ENCODE measurements at places on chromosomes 3 and 15.
A peak's percentile ranks its signal among the peaks of the same experiment; 100 is the strongest.

- no peak for DNase-seq
Measured at GRCh38 chr3:184388936-184389230, 9.0 kb downstream of the CHRD start.

DNA sequence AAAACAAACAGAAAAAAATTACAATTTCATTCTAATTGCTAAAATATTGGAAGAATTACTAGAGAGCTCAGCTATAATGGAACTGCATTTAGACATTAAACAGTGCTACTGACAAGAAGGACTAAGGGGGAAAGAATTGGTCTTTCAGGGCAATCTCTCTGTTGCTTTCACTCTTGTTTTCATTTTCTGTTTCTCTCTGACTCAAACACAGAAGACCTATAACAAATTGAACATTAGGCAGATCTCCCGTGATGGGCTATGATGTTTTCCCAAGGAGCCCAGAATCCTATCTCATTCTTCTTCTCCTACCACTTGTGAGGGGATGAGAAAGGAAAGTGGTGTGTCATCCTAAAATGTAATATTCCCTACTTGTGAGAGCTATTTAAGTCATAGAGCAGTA is 358.0 kb upstream of the TGFBR2 start:
- DNase-seq, result no peak

DNA sequence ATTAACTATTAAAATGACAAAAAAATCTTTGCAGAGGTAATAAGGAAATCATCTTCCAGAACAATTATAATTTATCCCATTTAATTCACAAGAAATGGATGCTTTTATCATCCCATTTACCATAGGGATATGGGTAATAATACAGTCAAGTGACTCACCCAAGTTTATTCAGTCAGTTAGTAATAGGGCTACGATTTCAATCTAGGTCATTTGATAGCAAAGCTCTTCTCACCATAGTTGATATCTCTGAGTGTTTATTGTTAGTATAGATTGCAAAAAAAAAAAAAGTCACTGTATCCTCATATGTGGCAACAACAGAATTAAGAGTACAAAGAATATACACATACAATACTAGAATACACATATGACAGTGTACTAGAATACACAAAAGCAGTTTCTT is 797.1 kb downstream of the ROBO1 start:
- no peak for DNase-seq

GRCh38 chr3:107956991-107957900 is 133.6 kb downstream of the CD47 start:
- no peak for DNase-seq

DNA sequence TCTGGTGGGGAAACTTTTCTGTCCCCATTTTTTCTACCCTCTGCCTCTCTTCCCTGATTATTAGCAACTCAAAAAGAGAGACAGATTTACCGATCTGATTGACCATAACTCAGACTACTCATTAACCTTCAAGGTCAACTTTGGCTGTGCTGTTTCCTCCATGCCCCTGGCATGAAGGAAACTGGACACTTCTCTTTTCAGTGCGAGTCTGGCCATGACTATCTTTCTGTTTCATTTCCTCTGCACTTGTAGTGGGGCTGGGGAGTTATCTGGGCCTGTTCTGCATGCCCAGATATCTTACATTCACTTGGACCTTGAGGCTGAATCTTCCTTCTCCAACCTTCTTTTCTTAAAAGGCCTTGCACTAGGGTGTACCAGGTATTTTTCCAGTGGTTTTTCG is 76.9 kb upstream of the SLCO2A1 start:
- no peak for DNase-seq

GRCh38 chr3:64278625-64279024 is 53.4 kb upstream of the PRICKLE2 start:
- no peak for DNase-seq

DNA sequence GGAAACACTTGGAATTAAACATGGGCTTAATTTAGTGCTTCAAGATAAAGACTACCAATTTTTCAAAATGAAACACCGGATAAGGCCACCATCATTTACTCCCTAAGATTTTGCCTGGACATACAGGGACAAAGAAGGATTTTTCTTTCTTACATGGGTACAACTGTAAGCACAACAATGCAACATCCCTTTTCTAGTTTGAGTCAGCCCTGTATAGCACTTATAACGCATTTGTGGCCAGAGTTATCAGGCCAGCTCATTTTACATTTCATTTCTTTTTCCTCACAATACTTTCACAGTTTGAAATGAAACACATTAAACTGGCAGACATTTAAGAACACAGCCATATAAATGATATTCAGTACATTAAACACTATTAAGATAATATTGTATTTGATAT is 9.8 kb upstream of the SUCNR1 start:
- DNase-seq, result no peak

- DNase-seq, result no peak
Measured at GRCh38 chr3:52854013-52854412, 19.2 kb upstream of the MUSTN1 start.

DNA sequence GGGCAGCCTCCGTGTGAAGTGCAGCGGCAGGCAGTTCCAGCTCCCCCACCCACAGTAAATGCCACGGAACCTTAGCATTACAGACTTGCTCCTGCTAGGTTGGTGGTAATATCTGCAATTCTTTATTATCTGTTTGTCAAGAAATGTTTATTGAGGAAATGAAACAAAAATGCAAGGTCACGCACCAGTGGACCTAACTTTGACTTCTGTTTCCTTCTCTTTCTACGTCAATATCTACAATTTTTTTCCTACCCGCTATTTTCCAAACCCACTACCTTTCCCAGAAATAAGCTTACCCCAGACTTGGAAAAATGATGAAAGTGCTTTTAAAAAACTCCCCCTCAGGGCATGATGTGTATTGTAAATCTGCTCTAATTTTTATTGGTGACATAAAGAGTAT is 18.9 kb downstream of the ILDR1 start:
- DNase-seq, result no peak

DNA sequence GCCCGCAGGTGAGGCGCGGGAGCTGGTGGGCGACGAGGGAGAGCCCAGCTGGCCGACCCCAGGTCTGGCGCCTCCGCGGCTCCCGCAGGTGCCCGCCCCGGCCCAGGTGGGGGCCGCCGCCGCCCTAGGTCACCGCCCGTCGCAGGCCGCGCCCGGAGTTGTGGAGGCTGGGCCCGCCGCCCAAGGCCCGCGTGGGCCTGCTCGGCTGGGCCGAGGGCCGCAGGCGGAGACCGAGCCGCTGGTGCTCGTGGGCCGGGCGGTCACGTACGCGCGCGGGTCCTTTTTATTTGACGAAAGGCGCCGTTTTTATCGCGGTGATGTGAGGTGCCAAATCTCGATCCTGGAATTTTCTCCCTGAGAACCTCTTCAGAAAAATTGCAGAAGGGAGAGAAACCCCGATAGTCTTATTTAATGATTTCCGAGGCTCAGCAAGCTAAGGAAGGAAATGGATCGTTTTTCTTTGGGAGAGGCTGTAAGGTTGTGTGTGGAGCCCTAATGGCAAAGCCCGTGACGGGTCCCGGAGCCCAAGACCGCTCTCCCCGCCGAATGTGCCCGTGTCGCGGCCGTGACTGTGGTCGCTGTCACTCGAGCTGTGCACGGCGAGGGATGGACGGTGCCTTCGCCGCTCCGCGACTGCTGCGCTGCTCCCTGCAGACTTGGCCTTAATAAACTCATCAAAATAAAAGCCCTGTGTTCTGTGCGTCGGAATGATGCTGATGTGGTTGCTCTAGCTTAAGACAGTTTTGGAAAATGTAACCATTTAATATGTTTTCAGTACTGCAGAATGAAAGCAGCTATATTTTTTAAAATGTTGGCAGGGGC is 612 bp downstream of the APPL1 start:
- DNase-seq, result no peak

DNA sequence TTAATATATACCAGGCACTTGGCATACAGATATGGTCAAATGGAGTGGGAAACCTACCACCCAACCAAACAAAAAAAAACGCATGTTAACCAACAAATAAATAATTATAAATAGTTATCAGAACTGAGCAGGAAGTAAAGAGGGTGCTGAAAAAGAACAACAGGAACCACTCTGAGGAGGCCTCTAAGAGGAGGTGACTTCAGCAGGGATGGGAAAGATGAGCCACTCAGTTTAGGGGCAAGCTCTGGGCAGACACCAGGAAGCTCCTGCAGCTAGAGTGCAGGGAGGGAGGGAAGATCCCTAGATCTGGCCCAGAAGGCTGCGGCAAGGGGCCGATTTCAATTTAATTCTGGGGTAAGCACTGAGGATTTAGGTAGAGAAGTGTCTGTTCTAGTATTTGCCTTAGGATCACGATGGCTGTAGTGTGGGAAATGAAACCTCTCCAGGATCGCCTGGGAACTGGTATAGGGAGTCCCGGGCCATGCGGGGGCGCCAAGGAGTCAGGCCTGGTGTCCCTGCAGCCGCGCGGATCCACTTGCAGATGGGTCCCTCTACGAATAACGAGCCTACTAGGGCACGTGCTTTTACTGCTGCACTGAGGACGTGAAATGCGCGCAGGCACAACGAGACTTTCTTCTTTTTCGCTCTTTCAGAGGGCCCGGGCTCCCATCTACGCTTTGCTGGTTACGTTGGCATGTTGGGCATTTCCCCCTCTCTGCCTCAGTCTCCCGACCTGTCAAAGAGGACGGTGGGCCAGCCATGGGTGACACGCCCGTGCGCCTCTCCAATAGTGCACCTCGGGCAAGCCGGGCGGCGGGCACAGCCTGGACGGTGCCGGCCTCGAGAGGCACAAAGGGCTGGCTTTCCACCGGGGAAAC is 1.5 kb upstream of the LIMD1 start:
- DNase-seq, result peak; percentile 47
